ENCODE measurements at places on chromosomes 2 and 18. TPM values are rescaled to one million over a fixed set of nuclear protein-coding genes. Genes with fewer than 3 reads are reported as not detected.

DNA sequence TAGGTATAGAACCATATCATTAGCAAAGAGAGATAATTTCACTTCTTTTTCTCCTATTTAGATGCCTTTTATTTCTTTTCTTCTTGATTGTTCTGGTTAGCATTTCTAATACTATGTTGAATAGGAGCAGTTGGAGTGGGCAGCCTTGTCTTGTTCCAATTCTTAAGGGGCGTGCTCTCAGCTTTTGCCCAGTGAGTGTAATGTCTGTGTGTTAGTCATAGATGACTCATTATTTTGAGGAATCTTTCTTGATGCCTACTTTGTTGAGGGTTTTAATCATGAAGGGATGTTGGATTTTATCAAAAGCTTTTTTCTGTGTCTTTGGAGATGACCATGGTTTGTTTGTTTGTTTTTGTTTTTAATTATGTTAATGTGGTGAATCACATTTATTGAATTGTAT lies 1453.1 kb upstream of the SLC39A10 start:
- no peak for DNase-seq

- DNase-seq = no peak
These were observed 43.5 kb downstream of the CYP27C1 start for GRCh38 chr2:127176371-127177311.

GRCh38 chr2:43326101-43326825 lies 99.9 kb upstream of the ZFP36L2 start:
- DNase-seq = no peak

- no peak for DNase-seq
These were observed 53.5 kb downstream of the RDH14 start for GRCh38 chr2:18506883-18507509.

- no peak for DNase-seq
These were observed 119.3 kb downstream of the MRO start for GRCh38 chr18:50700245-50701165.

DNA sequence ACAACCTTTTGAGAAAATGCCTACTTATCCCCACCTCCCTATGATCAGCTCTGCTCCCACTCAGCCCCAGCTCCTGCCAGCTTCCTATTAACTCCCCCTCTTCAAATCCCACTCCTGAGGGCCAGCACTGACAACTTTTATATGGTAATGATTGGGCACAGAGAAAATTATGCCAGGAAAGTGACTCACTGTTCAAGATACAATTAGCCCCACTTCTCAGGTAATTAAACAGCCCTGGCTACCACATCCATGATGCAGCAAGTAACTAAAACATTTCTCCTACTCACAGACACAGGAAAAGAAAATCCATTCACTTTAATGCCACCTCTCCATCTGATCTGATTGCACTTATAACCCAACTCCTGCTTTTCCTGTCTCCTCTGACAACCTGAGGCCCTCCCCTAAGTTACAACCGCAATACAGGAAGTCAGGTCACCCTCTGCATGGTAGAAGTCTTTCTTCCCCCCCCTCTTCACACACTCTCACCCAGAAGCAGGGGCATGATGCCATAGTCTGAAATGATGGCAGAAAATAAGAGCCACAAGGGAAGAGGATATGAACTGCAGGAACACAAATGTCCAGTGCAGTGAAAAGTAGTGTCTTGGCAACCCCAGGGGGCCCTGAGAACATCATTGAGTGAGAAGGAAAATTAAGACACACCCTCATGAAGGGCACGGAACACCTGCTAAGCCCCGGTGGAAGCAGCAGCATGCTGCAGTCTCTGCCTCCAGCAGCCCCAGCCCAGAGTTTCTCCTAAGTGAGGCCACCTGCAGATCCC lies 54.4 kb downstream of the STK39 start:
- DNase-seq = no peak

DNA sequence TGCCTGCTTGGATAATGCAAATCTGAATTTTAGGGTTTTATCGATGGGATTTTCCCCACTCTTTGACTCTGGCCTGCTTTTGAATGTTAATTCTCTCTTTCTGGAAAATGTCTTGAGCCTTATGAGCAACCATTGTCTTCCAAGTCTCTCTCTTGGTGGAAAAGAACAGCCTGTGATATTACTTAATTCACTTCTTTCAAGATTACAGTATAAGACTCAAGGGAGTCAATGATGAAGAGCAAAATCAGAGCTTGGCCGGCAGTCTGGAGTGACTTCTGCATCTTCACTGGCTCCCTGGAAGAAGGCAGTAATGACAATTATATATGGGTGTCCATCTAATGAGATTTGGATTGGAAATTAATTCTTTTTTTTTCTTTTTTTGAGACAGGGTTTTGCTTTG lies 122.9 kb upstream of the ZEB2 start:
- DNase-seq = no peak

Gene CXCR4
- 8.4 TPM for total RNA-seq

DNA sequence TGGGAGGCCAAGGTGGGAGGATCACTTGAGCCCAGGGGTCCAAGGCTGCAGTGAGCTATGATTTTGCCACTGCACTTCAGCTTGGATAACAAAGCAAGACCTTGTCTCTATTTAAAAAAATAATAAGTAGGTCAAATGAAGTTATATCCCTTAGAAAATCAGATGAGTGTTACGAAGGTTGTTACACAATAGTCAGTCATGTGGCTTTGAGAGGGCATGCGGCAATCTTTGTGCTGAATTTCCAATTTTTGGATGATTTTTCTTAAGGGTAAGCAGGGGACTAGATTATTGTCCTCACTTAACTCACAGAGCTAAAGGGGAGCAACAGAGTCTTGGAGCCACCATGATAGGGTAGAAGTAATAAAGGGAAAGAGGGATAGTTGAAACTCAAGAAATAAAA lies 71.8 kb downstream of the B3GNT2 start:
- no peak for DNase-seq

Gene GLI2
- total RNA-seq = 0.46 TPM

Gene SLC66A2
- total RNA-seq = 118 TPM

Gene ARPC2
- total RNA-seq = 110 TPM

DNA sequence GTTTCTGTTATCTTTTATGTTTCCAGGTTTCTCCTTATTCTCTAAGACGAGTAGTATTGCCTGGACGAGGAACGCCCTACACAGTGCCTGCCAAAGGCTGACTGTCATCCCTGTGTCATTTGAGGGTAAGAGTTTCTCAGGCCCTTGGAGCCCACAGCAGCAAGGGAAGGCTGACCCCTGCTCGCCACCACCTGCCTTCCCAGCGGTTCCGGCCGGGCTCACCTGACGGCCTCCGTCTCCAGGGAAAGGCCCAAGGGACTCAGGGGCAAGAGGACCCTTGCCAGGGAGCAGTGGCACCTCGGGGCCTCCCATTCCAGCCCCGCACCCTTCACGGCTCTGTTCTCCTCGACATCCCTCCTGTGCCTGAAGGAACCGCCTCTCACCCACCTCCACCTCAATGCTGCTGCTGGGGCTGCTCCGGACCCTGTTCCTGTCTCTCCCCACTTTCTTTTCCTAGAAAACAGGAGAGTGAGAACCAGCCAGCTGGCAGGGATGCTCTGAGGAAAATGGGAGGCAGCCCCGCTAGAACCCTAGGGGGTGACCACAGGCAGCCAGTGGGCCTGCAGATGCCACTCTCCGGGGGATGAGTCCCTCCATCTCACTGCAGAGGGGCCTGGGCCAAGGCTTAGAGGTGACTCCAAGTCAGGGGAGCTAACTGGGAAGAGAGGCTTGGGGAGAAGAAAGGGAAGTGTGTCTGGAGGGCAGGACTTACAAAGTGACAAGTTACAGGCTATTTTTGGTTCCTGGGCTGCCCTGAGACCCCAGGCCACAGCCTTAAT lies 1.9 kb downstream of the LIMS2 start:
- DNase-seq = no peak

GRCh38 chr18:1062588-1062987 lies 157.9 kb downstream of the ADCYAP1 start:
- DNase-seq = no peak

DNA sequence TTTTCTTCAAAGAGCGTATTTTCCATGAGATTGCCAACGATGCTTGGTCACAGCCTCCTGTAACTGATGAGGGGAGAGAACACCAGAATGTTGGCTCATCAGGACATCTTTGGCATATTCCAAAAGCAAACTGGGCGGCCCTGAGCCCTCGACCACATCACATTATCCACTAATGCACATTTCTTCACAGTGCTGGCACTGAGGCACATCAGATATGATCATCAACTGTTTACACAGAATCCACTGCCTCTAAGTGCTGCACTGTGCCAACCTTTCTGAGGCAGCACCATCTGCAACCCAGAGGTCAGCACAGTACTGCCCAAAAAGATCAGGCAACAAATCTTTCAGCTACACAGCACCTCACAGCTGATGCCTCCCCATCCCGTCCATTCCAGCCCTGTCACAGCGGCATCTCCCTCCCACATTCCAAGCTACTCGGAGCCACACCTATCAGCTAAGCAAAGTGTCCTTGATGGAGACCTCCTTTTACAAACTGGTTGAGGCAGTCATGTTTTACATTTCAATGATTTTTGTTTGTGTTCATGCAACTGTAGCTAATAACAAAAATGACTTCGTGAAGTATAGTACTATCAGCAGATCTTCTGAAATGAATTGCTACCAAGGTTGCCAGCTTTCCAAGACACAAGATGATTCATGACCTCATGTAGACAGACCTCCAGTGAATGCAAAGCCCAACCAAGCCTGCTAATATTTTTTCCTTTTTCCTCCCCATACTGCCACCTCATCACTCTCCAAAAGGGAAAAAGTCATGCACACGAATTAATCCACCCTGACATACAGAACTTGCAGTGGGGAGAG lies 32.3 kb downstream of the MYO5B start:
- no peak for DNase-seq

DNA sequence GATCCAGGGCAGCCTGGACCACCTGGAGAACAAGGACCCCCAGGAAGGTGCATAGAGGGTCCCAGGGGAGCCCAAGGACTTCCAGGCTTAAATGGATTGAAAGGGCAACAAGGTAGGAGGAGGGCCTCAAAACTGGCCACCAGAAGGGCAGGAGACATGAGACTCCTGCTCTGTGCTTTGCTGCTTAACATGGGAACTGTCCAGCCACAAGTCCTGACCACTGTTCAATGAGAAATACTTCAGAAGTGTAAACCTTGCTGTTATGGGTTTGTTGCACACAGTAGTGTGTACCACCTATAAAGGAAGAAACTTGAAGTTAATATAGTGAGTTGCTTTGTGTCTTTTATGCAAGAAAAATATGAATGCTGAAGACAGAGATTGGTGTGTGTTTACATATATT lies 44.2 kb upstream of the MFF start:
- no peak for DNase-seq

- DNase-seq = no peak
These were observed 41.6 kb downstream of the EDAR start for GRCh38 chr2:108947271-108947907.

GRCh38 chr2:28958689-28959088 lies 22.4 kb upstream of the TOGARAM2 start:
- no peak for DNase-seq

Gene RAX
- not detected for total RNA-seq

DNA sequence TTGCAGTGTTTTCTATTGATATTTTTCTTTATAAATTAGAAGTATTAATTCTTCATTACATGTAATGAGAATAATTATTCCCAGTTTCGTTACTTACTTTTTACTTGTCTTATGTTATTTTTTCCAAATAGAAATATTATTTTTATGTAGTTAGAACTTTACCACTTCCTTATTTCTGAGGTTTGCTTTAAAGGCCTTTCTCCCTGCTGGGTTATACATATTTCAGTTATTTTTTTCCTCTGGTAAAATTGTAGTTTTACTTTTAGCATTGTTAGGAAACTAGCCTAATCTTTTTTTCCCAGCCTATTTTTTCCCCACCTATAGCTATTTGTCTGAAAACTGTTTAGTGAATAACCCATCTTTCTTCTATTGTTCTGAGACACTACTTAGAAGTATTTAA lies 17.1 kb downstream of the RNF144A start:
- no peak for DNase-seq

DNA sequence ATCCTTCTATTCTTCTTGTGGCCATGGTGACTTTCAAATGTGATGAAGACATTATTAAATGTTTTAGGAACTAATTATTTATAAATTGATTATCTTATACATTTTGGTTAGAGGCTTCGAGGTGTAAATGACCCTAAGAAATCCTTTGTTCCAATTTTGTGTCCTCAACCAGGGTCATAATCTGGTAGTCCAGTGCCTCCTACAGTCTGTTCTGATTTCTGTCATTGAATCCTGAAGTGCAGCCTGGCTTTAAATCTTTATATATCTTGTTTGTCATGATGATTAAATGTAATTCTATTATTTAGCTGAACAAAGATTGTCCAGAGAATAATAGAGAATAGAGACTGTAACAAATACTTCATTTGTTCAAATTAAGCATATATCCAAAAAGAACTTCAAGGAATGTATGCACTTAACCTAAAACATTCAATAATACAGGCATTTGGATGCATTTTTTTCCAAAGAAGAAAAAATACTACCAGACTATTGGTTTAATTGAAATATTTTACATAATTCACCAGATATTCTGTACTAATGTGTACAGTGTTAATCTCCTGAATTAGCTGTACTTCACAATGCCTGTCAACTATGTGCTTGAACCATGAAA lies 89.8 kb downstream of the PRPF40A start:
- no peak for DNase-seq

- DNase-seq = no peak
These were observed 134.8 kb downstream of the MREG start for GRCh38 chr2:215878476-215879063.

GRCh38 chr2:109231996-109232705 lies 103.1 kb downstream of the SH3RF3 start:
- DNase-seq = no peak

Gene CCDC74B
- not detected for total RNA-seq

Data from right lobe of liver (tissue), 6 donors.